ENCODE measurements at places on chromosomes 2 and 18. TPM values are rescaled to one million over a fixed set of nuclear protein-coding genes. Genes with fewer than 3 reads are reported as not detected.

ATP9B gene
- 62.6 TPM for total RNA-seq

GRCh38 chr2:33207151-33207740, 260.5 kb downstream of the LTBP1 start:
- DNase-seq: no peak
- no peaks in the 10 kb centered on the region for H3K27me3 ChIP-seq
- no peak overlapping the region for H3K4me3 ChIP-seq
- H3K27ac ChIP-seq: no peak overlapping the region
- peaks cover 31% of the 10 kb centered on the region for H3K4me1 ChIP-seq

GRCh38 chr2:54420524-54421172, 35.5 kb upstream of the SPTBN1 start:
- peaks cover 6% of the 10 kb centered on the region for H3K36me3 ChIP-seq
- peak overlapping the region; percentile 82 for H3K4me3 ChIP-seq
- peaks cover 42% of the 10 kb centered on the region for H3K4me1 ChIP-seq
- peak overlapping the region; percentile 93 for H3K27ac ChIP-seq

- no peaks in the 10 kb centered on the region for H3K36me3 ChIP-seq
- no peak overlapping the region for H3K27ac ChIP-seq
- no peak overlapping the region for H3K4me3 ChIP-seq
- no peak for DNase-seq
- no peaks in the 10 kb centered on the region for H3K27me3 ChIP-seq
Measured at GRCh38 chr2:52082646-52083045, 1050.7 kb upstream of the NRXN1 start.

GRCh38 chr2:129757915-129758783, 221.3 kb upstream of the RAB6C start:
- DNase-seq: peak; percentile 40
- H3K27me3 ChIP-seq: peaks cover 7% of the 10 kb centered on the region
- H3K27ac ChIP-seq: peak overlapping the region; percentile 64
- peaks cover 28% of the 10 kb centered on the region for H3K4me1 ChIP-seq

TMEM17 gene
- 0.91 TPM for total RNA-seq

AQP4 gene
- total RNA-seq: not detected

EVX2 gene
- 0.76 TPM for total RNA-seq

- H3K27ac ChIP-seq: no peak overlapping the region
- no peak overlapping the region for H3K4me3 ChIP-seq
- no peak for DNase-seq
- no peaks in the 10 kb centered on the region for H3K27me3 ChIP-seq
Measured at GRCh38 chr2:119929537-119929936, 83.3 kb upstream of the EPB41L5 start.

- H3K27ac ChIP-seq: no peak overlapping the region
- peaks cover 12% of the 10 kb centered on the region for H3K27me3 ChIP-seq
- peak overlapping the region; percentile 10 for H3K4me3 ChIP-seq
- peak; percentile 89 for DNase-seq
Measured at GRCh38 chr2:70948337-70949003, 12.8 kb downstream of the ATP6V1B1 start.

EMILIN1 gene
- total RNA-seq: 3.2 TPM

ANKRD30BL gene
- total RNA-seq: 0.29 TPM

GRCh38 chr2:129764376-129765325, 214.8 kb upstream of the RAB6C start:
- H3K27ac ChIP-seq: no peak overlapping the region
- peaks cover 5% of the 10 kb centered on the region for H3K4me1 ChIP-seq
- H3K4me3 ChIP-seq: no peak overlapping the region

- H3K36me3 ChIP-seq: peaks cover 5% of the 10 kb centered on the region
- H3K4me1 ChIP-seq: peaks cover 11% of the 10 kb centered on the region
- no peak overlapping the region for H3K4me3 ChIP-seq
Measured at GRCh38 chr2:71554028-71554705, 100.8 kb downstream of the DYSF start.

KIAA2012 gene
- not detected for total RNA-seq

DNA sequence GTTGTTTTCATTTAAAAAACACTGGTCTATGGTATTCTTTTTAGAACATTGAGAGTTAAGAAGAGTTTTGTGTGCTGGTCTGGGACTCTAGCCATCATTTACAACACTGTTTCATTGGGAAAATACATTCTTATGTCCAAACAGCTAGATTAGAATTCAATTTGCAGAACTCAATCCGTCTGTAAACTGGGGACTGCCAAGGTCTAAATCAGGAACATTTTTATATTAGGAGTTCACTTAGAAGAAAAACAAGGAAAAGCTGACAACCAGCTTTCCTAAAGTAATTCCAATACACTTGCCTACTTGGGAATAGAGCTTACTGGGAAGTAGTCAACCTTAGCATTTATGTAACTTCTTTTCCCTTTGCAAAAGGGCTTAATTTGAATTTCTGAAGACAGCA, 91.5 kb upstream of the RNF152 start:
- H3K4me3 ChIP-seq: no peak overlapping the region
- DNase-seq: no peak
- no peak overlapping the region for H3K27ac ChIP-seq
- H3K4me1 ChIP-seq: peaks cover 1% of the 10 kb centered on the region
- no peaks in the 10 kb centered on the region for H3K27me3 ChIP-seq

SETBP1 gene
- total RNA-seq: 83.3 TPM

DNA sequence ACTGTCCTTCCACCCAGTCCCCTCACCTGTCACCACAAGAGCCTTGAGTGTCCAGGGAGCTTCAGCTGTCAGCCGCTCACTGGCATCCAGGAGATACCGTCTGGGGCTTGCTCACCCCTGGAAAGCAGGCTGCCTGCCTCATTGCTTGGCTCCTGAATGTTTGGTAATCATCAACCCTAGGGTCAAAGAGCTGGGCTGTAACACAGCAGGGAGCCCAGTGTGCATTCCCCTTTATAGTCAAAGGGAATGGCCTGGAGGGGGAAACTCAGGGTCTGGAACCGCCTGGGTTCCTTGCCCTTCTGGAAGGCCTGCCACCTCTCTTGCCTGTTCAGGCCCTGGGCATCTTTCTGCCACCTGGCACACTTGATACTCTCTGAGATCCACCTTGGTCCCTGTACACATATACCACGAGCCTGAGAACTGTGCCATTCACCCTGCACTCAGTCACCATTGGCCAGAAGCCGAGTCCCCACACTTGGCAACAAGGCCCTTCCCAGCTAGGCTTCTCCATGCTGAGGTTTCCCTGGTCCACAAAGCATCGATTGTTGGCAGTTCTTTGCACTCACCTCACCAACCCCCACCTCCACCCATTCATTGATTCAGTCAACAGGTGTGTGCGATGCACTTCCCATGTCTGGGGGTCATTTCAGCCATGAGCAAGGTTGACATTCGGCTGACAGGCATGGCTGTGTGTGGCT, 35.0 kb downstream of the TPRKB start:
- H3K36me3 ChIP-seq: no peaks in the 10 kb centered on the region
- no peak for DNase-seq
- H3K4me3 ChIP-seq: no peak overlapping the region
- H3K27me3 ChIP-seq: peaks cover 9% of the 10 kb centered on the region

DNA sequence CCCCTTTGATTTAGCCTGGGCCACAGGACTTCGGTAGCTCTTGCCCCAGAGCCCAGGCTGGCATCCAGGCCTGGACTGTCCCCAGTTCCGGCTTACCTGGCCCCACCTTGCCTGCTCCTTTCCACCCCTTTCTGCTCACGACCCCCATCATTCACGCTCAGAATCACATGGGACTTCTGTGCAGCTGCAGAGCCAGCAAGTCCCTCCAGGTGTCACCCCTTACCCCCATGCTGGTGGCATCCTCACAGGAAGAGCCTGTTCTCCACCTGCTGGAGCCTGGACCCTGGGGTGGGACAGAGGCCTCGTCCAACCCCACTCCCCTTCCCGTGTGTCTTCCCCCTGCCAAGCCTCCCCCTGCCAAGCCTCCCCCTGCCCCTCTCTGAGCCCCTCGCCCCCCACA, 7.9 kb upstream of the KCNIP3 start:
- H3K4me1 ChIP-seq: peaks cover 5% of the 10 kb centered on the region
- peaks cover 14% of the 10 kb centered on the region for H3K27me3 ChIP-seq
- no peak overlapping the region for H3K27ac ChIP-seq

DNA sequence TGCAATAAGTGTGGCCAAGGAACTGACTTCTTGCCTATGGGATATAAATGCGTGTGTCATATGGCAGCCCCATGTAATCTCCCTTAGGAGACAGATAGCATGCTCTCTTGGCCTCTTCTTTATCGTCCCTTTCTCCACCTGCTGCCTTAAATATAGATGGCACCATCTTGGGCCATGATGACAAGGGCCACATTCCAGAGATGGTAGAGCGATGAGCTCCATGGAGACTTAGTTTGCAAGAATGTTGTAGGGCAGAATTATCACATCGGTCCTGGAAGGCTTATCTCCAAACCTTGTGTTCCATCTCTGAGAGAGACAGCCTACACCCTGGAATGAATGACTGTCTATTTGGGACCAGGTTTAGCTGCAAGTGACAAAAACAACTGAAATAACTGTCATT, 536.7 kb downstream of the TNS1 start:
- no peak overlapping the region for H3K4me3 ChIP-seq
- H3K4me1 ChIP-seq: peaks cover 6% of the 10 kb centered on the region
- peaks cover 1% of the 10 kb centered on the region for H3K27me3 ChIP-seq
- H3K27ac ChIP-seq: no peak overlapping the region

DNA sequence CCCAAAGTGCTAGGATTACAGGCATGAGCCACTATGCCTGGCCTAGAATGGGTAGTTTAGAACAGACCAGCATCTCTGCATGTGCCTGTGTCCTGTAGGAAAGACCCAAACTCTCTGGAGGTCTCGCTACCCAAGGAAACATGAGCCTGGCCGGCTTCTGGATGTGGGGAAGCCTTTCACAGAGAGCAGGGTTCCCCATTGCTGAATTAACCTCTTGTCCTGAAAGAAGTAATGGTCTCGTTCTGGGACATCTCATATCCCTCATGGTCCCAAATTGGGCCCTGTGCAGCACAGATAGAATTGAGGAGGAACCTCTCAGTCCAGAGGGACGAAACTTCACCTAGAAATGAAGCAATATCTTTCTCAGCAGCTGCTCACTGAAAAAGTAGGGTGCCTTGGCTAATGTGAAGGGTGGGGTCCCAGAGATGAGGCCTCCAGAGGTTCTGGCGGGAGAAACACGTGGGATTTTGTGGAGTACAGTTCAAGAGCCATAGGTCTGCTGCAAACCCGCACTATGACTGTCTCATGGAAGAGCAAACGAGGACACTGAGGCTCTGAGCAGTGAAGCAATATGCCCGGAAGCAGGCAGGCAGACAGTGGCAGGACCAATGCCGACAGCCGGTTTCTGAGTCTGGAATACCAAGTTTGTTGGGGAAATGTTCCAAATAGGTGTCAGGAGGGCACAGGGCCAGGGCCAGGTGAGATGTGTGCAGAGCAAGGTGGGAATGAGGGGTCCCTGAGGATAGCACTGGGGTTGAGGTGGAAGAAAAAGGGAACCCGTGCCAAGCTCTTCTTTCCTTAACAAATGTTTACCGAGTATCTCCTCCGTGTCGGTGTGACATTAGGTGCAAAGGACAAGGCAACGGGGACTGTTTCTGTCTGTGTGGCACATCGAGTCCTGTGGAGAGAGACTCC, 121.0 kb upstream of the TWIST2 start:
- DNase-seq: no peak
- no peak overlapping the region for H3K4me3 ChIP-seq
- H3K27ac ChIP-seq: no peak overlapping the region

SLC8A1 gene
- total RNA-seq: 1.9 TPM

MAP2 gene
- 177 TPM for total RNA-seq

REG1B gene
- total RNA-seq: not detected

ZNF521 gene
- total RNA-seq: 58.7 TPM

DNA sequence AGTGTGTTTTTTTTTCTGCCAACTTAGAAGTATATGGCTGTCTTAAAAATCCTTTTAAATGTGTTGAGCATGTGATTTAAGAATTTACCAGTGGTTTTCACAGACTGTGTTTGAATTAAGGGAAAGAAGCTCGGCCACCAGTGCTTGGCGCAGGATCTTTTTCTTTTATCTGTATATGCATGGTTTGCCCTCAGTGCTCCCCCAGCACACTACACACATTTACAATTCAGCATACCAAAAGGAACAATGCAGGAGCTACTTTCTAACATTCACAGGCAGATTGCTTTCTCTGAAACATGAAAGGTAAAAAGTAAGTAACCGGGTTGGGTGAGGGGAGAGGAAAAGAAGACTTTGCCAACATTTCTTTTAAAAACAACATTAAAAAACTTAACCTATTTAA, 3.9 kb downstream of the SALL3 start:
- peaks cover 5% of the 10 kb centered on the region for H3K27me3 ChIP-seq
- H3K4me1 ChIP-seq: peaks cover 42% of the 10 kb centered on the region

DNA sequence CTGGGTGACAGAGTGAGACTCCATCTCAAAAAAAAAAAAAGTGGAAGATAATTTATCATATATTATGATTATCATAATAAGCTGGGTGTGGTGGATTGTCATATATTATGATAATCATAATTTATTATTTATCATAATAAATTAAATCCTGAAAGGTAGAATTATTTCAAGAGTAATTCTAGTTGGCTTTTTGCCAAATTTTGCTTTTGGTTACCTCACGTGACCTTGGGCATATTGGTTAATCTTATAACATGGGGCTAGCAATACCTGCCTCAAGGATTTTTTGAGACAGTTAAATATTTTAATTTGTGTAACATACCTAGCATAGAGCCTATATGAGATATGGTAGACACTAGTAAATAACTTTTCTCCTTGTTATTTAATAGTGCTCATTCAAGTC, 111.3 kb upstream of the TTC27 start:
- H3K4me1 ChIP-seq: no peaks in the 10 kb centered on the region
- no peak overlapping the region for H3K27ac ChIP-seq
- no peak for DNase-seq
- no peaks in the 10 kb centered on the region for H3K27me3 ChIP-seq

DNA sequence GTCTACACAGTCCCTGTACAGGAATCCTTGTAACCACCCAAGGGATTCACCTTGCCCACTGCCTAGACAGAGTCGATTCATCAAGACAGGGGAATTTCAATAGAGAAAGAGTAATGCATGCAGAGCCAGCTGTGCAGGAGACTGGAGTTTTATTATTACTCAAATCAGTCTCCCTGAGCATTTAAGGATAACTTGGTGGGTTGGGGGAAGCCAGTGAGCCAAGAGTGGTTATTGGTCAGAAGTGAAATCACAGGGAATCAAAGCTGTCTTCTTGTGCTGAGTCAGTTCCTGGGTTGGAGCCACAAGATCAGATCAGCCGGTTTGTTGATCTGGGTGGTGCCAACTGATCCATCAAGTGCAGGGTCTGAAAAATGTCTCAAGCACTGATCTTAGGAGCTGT, 17.8 kb upstream of the FAM98A start:
- no peak for DNase-seq
- H3K27ac ChIP-seq: no peak overlapping the region
- H3K36me3 ChIP-seq: peaks cover 7% of the 10 kb centered on the region
- H3K27me3 ChIP-seq: no peaks in the 10 kb centered on the region
- H3K4me1 ChIP-seq: no peaks in the 10 kb centered on the region

GRCh38 chr2:25230198-25230947, 62.0 kb upstream of the POMC start:
- H3K36me3 ChIP-seq: no peaks in the 10 kb centered on the region
- H3K4me1 ChIP-seq: peaks cover 31% of the 10 kb centered on the region
- no peak overlapping the region for H3K4me3 ChIP-seq
- DNase-seq: no peak
- H3K27me3 ChIP-seq: peaks cover 8% of the 10 kb centered on the region

GRCh38 chr2:56613254-56613653, 429.5 kb downstream of the CCDC85A start:
- DNase-seq: no peak
- H3K27ac ChIP-seq: no peak overlapping the region
- peaks cover 5% of the 10 kb centered on the region for H3K4me1 ChIP-seq
- H3K27me3 ChIP-seq: no peaks in the 10 kb centered on the region

PLB1 gene
- total RNA-seq: not detected

UGT1A4 gene
- total RNA-seq: not detected

Data from glutamatergic neuron (in vitro differentiated cells).